GM03348 (cell line): ENCODE measurements at places on chromosomes 6 and 20.

GRCh38 chr6:92826633-92827032 lies 592.7 kb downstream of the EPHA7 start:
- no peak for DNase-seq

DNA sequence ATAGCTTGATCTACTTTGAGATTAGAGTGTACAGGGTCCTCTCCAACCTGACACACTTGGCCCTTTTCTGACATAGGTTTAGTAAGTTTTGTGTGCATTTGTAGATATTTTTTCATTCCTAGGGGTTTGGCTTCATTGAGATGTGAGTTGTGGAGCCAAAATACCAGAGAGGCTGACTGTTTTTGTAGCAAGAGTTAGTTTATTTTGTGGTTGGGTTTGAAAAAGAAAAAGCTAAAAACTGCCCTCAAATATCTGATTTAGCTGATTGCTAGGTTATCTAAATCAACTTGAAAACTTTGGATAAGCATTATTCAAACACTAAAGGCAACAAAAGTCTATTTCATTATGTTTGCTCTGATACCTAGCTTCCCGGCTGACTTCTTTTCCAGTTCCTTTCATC lies 164.7 kb upstream of the CENPW start:
- DNase-seq = no peak

DNA sequence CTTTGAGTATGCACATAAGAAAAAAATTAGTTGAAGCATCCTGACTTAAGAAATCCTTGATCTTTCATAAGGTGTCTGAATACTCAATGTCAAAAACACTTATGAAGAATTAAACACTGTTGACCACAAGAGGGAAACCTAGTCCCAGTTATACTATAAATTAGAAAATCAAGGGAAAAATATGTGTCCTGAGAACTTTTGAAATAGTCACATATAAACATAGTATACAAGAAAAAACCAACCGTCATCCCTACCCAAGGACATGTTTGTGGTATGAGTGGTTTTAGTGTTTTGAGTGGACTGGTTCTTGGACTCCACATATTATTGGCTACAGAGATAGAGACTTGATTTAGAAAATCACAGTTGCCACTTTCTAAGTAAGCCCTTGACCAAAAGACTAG lies 7.6 kb upstream of the HLA-DRA start:
- DNase-seq = peak; percentile 25

- no peak for DNase-seq
Measured at GRCh38 chr6:76326871-76327270, 254.4 kb upstream of the IMPG1 start.

- no peak for DNase-seq
Measured at GRCh38 chr6:137269803-137270202, 50.6 kb upstream of the IFNGR1 start.

GRCh38 chr6:36204068-36204753 lies 7.7 kb downstream of the BRPF3 start:
- DNase-seq = no peak

- DNase-seq = no peak
Measured at GRCh38 chr6:153852034-153852433, 187.0 kb upstream of the OPRM1 start.
